Caudate nucleus (tissue), 63 donors: ENCODE measurements at places on chromosomes 4 and X.

DNA sequence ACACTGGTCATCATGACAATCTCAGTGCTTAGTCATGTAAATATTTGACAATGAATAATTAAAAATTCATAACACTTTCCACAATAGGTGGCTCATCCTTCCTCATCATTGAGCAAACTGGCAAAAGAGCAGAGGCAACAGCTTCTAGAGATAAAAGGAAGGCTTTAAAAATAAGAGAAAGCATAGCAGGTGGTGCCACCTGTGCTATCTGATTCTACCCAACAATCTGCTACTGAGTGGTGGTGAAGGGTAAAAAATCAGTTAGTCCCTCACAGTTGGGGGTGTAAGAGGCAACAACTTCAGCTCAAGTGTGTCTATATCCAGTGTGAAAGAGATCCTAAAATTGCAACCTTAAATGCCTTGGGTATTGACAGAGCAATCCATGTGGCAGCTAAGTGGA is 280.1 kb upstream of the PPARGC1A start:
- DNase-seq: no peak

GRCh38 chr4:171947400-171947799 is 134.2 kb downstream of the GALNTL6 start:
- no peak for DNase-seq

DNA sequence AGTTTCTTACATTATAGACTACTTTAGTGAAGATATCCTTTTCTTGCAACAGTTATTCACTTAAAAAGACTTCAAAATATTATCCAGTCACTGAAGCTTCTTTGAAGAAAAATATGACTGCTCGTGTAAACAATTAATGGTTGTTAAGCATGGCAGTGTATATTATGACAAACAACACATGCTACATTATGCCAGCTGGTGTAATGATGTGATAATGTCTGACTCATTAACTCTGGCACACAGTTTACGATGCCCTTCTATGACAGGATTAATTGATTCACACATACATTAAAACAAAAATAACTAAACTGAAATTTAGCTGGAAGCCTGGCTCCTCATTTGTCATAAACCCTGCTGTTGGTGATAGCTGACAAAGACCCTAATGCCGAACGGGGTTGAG is 22.4 kb downstream of the GK2 start:
- DNase-seq: no peak

- DNase-seq: no peak
Measured at GRCh38 chrX:30525732-30526131, 51.8 kb downstream of the TASL start.
